Natural killer cell treated with Interleukin-12 subunit alpha and Interleukin-12 subunit beta and Interleukin-15 and Interleukin-18, amount 100 ng/mL, for 72 hours (primary cell): ENCODE measurements at places on chromosomes 7 and 10. TPM values are rescaled to one million over a fixed set of nuclear protein-coding genes. Genes with fewer than 3 reads are reported as not detected.
A peak's percentile ranks its signal among the peaks of the same experiment; 100 is the strongest.

GRCh38 chr10:69229616-69229916 is 9.4 kb downstream of the HKDC1 start:
- H3K4me3 ChIP-seq, result peak overlapping the region; percentile 70
- peak overlapping the region; percentile 83 for H3K27ac ChIP-seq
- peaks cover 65% of the 10 kb centered on the region for H3K4me1 ChIP-seq
- no peaks in the 10 kb centered on the region for H3K27me3 ChIP-seq
- no peak for DNase-seq
- no peaks in the 10 kb centered on the region for H3K36me3 ChIP-seq

DNA sequence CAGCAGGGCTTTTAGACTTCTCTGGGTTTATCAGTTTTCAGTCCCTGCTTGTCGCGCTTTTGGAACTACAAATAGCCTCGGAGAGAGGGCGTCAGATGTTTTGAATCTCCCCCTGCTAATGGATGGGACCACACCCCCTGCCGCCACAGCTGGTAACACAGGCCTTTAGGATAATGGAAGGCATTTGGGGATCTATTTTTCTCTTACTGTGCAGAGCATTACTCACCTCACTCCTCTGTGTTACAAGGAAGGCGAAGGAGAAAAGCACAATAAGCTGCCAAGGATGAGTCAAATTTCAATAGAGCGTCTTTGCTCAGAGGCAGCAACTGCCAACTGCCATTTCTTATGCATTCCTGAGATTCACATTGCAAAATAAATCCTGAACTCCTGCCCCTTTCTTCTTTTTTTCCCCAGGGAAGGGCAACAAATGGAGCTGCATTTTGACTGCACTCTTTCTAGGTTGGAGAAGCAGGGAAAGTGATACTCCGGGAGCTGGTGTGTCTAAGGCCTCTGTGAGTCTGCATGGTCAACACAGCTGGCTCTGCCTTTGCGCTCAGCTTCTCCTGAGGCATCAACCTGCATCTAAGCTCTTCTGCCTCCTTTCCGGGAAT is 31.5 kb upstream of the SMNDC1 start:
- peak overlapping the region; percentile 61 for H3K4me3 ChIP-seq
- H3K4me1 ChIP-seq, result peaks cover 21% of the 10 kb centered on the region
- peaks cover 4% of the 10 kb centered on the region for H3K27me3 ChIP-seq
- H3K36me3 ChIP-seq, result no peaks in the 10 kb centered on the region
- peak overlapping the region; percentile 74 for H3K27ac ChIP-seq
- DNase-seq, result no peak

DNA sequence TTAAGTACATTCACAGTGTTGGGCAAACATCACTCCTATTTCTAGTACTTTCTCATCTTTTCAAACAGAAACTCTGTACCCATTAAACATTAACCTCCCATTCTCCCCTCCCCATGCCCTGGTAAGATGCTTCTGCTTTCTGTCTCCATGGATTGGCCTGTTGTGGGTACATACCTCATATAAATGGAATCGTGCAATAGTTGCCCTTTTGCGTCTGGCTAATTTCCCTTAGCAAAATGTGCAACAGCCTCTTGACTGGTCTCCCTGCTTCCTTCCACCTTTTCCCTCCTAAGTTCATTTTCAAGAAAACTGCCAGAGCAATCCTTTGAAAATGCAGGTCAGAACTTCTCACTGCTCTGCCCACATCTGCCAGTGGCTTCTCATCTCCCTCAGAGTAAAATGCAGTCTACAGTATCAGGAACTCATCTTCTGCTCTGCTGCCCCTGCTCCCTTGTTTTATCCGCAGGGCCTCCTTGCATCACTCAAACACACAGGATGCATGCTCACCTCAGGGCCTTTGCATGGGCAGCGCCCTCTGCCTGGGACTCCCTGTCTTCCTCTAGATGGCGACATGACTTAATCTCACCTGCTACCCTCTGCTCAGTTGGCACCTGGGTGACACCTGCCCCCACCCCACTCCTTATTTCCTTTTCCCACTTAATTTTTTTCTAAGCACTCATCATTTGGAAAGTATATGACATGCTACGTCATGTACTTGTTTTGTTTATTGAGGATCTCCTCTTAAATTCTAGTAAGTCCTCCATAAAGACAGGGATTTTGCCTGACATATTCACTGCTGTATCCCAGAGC is 44.3 kb upstream of the ECHDC3 start:
- peak overlapping the region; percentile 43 for H3K27ac ChIP-seq
- H3K4me3 ChIP-seq, result no peak overlapping the region
- H3K4me1 ChIP-seq, result peaks cover 17% of the 10 kb centered on the region
- DNase-seq, result no peak

- H3K27ac ChIP-seq, result peak overlapping the region; percentile 79
- H3K4me3 ChIP-seq, result peak overlapping the region; percentile 84
- DNase-seq, result no peak
- H3K4me1 ChIP-seq, result peaks cover 12% of the 10 kb centered on the region
- H3K36me3 ChIP-seq, result no peaks in the 10 kb centered on the region
Observed at GRCh38 chr7:55641811-55642210, 69.5 kb upstream of the VOPP1 start.

DNA sequence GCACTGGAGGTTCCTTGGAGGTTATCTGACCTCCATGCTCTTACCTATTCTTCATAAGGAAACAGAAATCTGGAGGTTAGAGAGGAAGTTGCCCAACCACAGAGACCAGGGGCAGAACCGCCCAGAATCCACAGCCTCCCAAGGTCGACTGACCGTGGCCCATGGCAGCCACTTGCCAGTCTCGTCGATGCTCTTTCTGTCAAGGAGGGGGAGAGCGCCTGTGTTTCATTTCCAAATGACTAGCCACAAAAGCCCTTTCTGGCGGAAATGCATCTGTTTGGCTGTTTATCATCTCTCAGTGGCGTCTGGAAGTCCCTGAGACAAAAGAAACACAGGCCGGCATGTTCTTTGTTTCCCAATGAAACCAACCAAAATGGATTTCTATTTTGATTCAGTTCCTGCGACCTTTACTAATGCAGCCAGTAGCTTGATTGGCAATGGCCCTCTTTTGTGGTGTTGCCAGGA is 2.9 kb downstream of the RAMP3 start:
- no peak overlapping the region for H3K27ac ChIP-seq
- H3K27me3 ChIP-seq, result peaks cover 19% of the 10 kb centered on the region
- peaks cover 9% of the 10 kb centered on the region for H3K4me1 ChIP-seq
- H3K36me3 ChIP-seq, result peaks cover 4% of the 10 kb centered on the region

DNA sequence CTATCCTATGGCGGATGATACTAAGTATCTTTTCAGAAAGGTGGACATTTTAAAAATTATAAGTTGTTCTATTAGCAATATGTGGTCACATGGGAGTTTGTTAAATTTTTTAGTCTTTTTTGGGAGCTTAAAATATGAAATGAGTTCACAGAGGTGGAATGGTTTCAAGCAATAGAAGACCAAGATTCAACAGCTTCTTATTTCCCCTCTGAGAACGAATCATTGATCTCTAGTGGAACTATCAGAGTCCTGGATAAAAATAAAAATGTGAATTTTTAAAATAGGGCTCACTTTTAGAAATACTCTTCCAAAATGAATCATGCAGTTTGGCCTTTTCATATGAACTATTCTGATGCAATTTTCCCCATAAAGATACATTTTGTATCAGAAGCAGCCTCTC is 467.7 kb upstream of the KLF6 start:
- H3K4me1 ChIP-seq, result peaks cover 21% of the 10 kb centered on the region
- H3K4me3 ChIP-seq, result no peak overlapping the region
- H3K36me3 ChIP-seq, result peaks cover 10% of the 10 kb centered on the region
- peaks cover 19% of the 10 kb centered on the region for H3K27me3 ChIP-seq

DNA sequence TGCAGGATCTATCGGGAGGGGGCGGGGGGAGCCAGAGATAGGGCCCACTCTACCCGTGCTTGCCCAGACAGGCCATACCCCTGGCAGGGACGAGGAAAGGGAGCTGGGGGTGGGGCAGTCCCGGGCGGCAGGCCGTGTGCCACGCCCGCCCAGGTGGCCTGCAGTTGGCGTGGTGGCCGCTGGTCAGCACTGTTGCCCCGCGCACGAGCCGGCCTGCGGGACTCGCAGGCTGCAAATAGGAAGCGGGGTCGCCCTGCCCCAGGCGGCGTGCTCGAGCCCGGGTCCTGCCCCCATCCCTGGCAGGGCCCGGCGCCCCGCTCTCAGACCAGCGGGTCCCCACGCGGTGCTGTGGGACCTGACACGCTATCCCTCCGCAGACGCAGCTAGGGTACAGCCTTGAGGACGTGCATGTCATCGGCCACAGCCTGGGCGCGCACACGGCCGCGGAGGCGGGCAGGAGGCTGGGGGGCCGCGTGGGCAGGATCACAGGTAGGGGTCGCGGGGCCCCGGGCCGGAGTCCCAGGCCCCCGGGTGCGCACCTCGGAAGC is 6.7 kb downstream of the PNLIPRP2 start:
- no peak overlapping the region for H3K27ac ChIP-seq
- peaks cover 10% of the 10 kb centered on the region for H3K27me3 ChIP-seq
- H3K36me3 ChIP-seq, result no peaks in the 10 kb centered on the region
- DNase-seq, result no peak
- H3K4me3 ChIP-seq, result no peak overlapping the region

DNA sequence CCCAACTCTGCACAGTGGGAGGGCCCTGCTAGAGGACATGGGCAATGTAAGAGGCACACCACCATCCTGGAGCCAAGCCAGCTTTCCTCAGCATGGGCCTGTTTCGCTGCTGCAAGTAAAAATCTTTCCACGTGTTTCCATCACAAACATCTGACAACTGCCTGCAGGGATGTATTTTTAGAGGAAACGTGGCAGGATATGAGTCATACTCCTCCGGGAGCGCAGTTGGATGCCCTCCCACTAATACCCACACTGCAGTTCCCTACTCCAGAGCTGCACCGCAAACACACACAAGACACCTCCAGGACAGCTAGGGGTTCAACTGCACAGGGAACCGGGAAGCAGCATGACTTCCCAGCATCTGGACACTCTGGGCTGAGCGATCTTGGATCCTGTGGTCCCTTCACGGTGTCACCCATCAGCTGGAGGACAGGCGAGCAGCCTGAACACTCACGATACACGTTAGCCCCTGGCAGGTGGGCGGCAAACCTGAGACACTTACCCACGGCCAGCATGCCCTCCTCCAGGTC is 26.1 kb downstream of the PLAC9 start:
- H3K27me3 ChIP-seq, result no peaks in the 10 kb centered on the region
- peaks cover 5% of the 10 kb centered on the region for H3K4me1 ChIP-seq
- no peak for DNase-seq

Gene EMX2
- total RNA-seq, result not detected

Gene TAS2R3
- total RNA-seq, result 3.3 TPM

GRCh38 chr7:7817748-7818147 is 99.3 kb upstream of the RPA3 start:
- peaks cover 43% of the 10 kb centered on the region for H3K4me1 ChIP-seq
- DNase-seq, result no peak
- peak overlapping the region; percentile 64 for H3K4me3 ChIP-seq
- no peak overlapping the region for H3K27ac ChIP-seq

Gene SEMA3E
- not detected for total RNA-seq

Gene GJD4
- total RNA-seq, result not detected

GRCh38 chr7:141220263-141220880 is 146.5 kb downstream of the TMEM178B start:
- DNase-seq, result no peak
- H3K27me3 ChIP-seq, result peaks cover 36% of the 10 kb centered on the region
- H3K36me3 ChIP-seq, result no peaks in the 10 kb centered on the region
- peaks cover 4% of the 10 kb centered on the region for H3K4me1 ChIP-seq
- H3K27ac ChIP-seq, result no peak overlapping the region
- no peak overlapping the region for H3K4me3 ChIP-seq

DNA sequence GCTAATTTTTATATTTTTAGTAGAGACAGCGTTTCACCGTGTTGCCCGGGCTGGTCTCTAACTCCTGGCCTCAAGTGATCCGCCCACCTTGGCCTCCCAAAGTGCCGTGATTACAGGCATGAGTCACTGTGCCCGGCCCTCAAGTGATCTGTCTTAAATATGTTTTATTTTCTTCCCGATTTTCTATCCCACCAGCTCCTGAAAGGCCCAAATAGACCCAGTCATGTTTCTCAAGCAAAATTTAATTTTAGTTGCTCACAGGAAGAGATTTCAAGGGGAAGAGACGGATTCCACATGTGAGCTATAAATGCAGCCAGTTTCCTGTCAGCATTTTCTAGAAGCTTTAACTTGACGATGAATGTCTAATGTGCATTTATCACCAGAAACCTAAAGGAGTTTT is 12.0 kb downstream of the DENND10 start:
- no peak overlapping the region for H3K27ac ChIP-seq
- no peak overlapping the region for H3K4me3 ChIP-seq
- H3K27me3 ChIP-seq, result no peaks in the 10 kb centered on the region

Gene SUN3
- not detected for total RNA-seq

GRCh38 chr7:41574377-41574776 is 128.5 kb downstream of the INHBA start:
- H3K4me1 ChIP-seq, result no peaks in the 10 kb centered on the region
- no peaks in the 10 kb centered on the region for H3K27me3 ChIP-seq
- DNase-seq, result no peak
- no peak overlapping the region for H3K27ac ChIP-seq
- no peak overlapping the region for H3K4me3 ChIP-seq

GRCh38 chr7:131225619-131226513 is 101.8 kb upstream of the MKLN1 start:
- no peak overlapping the region for H3K4me3 ChIP-seq
- peak overlapping the region; percentile 36 for H3K27ac ChIP-seq
- no peaks in the 10 kb centered on the region for H3K36me3 ChIP-seq
- H3K4me1 ChIP-seq, result peaks cover 25% of the 10 kb centered on the region
- no peaks in the 10 kb centered on the region for H3K27me3 ChIP-seq

Gene ADAM12
- 0.06 TPM for total RNA-seq

GRCh38 chr7:120785095-120785494 is 72.8 kb downstream of the TSPAN12 start:
- no peaks in the 10 kb centered on the region for H3K27me3 ChIP-seq
- no peak overlapping the region for H3K4me3 ChIP-seq
- no peaks in the 10 kb centered on the region for H3K36me3 ChIP-seq

- DNase-seq, result no peak
- H3K27me3 ChIP-seq, result no peaks in the 10 kb centered on the region
- peaks cover 4% of the 10 kb centered on the region for H3K4me1 ChIP-seq
- no peaks in the 10 kb centered on the region for H3K36me3 ChIP-seq
Observed at GRCh38 chr10:676178-676577, 13.3 kb downstream of the DIP2C start.

DNA sequence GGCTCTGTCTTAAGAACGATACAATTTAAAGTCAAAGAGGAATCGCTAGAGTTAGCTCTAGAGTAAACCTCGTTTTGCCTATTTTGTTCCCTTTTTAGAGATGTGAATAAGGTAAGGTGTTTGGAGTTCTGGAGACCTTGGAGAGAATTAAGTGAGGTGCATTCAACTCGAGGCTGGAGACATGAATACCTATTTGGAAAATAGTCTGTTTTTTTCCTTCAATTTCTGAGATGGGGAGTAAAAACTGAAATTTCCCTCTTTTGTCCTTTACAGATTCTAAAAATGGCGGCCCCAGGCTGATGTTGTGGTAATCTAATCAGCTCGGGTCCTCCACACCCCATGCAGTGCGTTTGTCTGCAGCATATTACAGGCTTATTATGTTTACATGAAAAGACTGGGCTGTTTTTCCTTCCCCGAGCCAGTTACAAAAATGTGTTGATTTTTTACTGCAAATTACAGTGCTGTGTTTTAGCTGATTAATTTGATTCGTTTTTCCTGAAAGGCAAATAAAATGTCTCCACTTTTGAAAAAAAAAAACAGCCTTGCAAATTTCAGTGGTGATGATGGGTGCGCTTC is 1.5 kb downstream of the KMT2E start:
- no peaks in the 10 kb centered on the region for H3K27me3 ChIP-seq
- peaks cover 34% of the 10 kb centered on the region for H3K4me1 ChIP-seq
- peak overlapping the region; percentile 98 for H3K4me3 ChIP-seq
- H3K36me3 ChIP-seq, result peaks cover 32% of the 10 kb centered on the region
- H3K27ac ChIP-seq, result peak overlapping the region; percentile 100
